ENCODE measurements at places on chromosomes 11 and 22. TPM values are rescaled to one million over a fixed set of nuclear protein-coding genes. Genes with fewer than 3 reads are reported as not detected.

PLAAT3 gene
- 29.5 TPM for total RNA-seq

APOA4 gene
- total RNA-seq: not detected

EFCAB6 gene
- total RNA-seq: 2.2 TPM

CSF2RB gene
- total RNA-seq: 21.4 TPM

IGLL1 gene
- total RNA-seq: not detected

GRCh38 chr22:45598596-45599217 is 72.9 kb upstream of the ATXN10 start:
- no peak for DNase-seq

DNA sequence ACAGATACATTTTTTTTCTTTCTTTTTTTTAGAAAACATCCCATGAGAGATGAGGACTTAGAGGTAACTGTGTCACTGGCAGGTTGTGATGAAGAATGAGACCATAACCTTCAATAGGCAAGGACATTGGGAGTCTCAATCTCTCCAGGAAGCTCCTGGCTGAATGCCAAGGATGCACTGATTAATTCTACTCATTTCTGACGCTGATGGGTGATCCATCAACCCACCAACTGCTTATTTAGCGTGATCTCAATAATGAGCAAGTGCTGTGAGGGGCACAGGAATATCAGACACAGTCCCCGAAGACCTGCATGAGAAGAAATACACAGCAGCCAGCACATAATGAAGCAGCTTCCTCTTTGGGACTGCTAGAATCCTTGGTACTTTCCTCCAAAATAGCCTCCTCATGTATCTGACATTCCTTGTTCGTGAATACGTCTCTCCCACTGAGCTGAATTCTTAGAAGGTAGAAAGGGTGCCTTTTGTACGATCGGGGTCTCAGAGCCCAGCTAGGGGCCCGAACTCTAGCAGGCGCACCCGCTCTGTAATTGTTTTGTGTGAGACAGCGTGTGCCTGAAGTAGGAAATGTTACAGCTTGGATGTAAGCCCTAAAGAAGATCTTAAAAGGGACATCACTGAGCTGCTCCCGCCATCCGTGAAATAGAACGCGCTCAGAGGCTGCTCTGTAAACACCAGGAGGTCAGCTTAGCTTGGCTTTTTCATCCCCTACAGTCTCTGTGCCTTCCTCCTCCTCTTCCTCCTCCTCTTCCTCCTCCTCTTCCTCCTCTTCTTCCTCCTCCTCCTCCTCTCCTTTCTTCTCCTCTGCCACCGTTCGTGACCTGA is 7.2 kb downstream of the CLMP start:
- DNase-seq: no peak

- DNase-seq: no peak
These were observed 42.4 kb upstream of the RCE1 start for GRCh38 chr11:66800720-66801428.

- DNase-seq: no peak
These were observed 420.4 kb upstream of the CCDC90B start for GRCh38 chr11:83706566-83706965.

C22orf23 gene
- total RNA-seq: not detected

DNA sequence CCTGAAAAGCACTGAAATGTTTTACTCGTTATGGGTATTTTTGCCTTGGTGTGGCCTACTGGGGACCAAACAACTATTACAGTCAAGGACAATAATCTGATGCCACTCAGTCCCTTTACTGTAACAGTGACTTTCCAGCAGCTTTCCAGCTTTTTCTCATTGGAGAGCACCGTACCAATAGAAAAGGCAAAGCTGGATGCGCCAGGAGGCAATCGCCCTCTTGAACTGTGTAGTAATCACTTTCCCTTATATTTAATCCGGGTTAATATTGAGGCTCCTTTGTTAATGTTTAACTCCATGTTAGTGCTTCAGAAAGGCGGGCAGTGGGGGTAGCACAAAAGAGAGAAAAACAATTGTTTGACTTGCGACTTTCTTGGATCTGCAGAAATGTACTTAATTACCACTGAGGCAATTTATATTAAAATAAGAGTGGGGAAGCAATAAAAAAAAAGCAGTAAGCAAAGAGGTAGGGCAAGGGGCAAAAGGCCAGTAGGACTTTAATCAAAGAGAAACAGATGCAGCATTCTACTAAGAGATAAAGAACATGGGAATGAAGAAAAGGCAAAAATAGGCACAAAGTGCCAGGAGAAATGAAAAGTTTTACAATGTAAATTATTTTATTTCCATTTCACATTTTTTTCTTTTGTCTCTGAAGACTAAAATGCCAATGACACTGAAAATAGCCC is 81.6 kb downstream of the LRRC4C start:
- DNase-seq: no peak

OR56A1 gene
- not detected for total RNA-seq

GRCh38 chr11:17604915-17605233 is 57.8 kb downstream of the OTOG start:
- DNase-seq: no peak

MS4A12 gene
- not detected for total RNA-seq

DNA sequence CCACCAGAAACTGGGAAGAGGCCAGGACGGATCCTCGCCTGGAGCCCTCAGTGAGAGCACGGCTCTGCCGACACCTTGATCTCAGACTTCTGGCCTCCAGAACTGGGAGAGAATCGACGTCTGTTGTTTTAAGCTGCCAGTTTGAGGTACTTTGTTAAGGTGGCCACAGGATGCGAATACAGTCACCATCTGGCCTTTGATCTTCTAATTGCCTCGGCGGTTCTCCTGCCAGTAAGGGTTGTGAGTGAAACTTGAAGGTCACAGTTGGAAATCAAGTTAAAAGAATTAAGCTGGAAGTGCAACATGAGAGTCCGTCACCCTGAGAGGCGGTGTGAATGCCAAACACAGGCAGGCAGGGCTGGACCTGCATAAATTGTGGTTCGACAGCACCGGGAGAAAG is 27.9 kb downstream of the PARVB start:
- no peak for DNase-seq

- DNase-seq: no peak
These were observed 102.6 kb upstream of the RASSF10 start for GRCh38 chr11:12906501-12906900.

- DNase-seq: no peak
These were observed 648.4 kb downstream of the ETS1 start for GRCh38 chr11:127939000-127939399.

- DNase-seq: no peak
These were observed 658.7 kb downstream of the JRKL start for GRCh38 chr11:97048481-97048880.

GRCh38 chr11:71563406-71563805 is 2.0 kb upstream of the KRTAP5-10 start:
- no peak for DNase-seq

DNA sequence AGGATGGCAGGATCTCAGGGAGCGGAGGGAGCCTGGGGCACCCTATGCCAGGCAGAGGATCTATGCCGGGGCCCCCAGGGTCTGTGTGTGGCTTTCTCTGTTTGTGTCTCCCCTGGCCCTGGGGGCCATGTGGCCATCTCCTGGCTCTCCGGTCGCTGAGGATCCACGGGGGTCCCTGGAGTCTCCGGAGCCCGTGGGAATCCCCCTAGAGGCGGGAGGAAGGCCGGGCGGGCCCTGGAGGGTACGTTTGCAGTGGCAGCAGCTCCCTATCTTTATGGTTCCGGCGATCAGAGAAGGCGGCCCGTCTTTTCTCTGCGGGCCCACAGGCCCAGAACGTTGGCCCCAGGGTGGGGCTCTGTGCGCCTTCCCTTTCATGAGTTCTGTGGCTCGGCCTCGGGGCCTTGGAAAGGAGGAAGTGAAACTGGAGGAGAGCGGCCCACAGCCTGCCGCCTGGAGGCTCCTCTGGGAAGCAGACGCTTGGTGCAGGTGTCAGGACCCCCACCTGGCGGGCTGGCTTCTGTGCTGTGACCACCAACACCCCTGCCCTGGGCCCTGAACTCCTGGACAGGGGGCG is 82.1 kb downstream of the KCNQ1 start:
- DNase-seq: no peak

- no peak for DNase-seq
These were observed 33.2 kb downstream of the CSF2RB start for GRCh38 chr22:36946421-36947158.

CECR2 gene
- total RNA-seq: not detected

GRCh38 chr11:34268906-34269430 is 88.8 kb downstream of the ABTB2 start:
- DNase-seq: no peak

DNA sequence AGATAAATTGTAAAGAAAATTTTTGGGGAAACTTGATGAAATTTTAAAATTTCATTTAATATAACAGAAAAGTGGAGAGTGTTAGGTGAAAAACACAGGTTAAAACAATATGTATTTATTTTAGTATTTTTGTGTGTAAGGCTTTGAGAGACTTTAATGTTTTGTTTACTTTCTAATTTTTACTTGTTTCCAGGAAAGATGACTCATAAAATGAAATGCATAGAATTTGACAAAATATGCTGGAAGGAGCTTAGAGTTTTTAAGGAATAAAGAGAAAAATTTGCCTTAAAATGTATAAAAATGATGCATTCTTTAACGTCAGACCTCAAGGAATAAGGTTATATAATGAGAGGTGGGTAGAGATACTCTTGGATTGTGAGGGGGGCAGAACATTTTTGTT is 1205.1 kb upstream of the CNTN5 start:
- DNase-seq: no peak

All from thoracic aorta (tissue), 2 donors.